ENCODE measurements at places on chromosomes 7 and 10.
A peak's percentile ranks its signal among the peaks of the same experiment; 100 is the strongest.

DNA sequence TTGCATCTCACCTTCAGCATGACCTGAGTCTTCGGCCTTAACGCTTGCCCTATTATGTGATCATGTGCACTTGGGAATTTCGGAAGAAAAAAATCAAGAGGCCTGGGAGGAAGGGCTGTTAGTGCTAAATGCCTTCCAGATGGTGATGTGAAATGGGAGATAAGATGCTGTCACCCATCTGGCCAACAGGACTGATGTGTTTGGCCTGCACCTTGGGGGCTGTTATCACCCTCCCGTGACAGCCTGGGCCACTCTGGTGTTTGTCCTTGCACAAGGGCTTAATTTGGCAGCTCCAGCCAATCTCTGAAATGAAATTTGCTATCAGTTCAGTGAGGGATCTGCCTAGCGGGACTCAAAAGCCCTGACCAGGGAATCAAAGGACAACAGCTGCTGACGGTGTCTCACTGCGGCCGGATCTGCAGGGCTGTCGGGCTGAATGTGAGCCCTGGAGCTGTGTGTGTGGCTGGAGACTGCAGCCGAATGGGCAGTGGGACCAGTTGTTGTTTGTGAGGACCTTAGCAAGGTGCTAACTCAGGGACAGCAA, 131.4 kb upstream of the BTBD16 start:
- peak; percentile 48 for DNase-seq

DNA sequence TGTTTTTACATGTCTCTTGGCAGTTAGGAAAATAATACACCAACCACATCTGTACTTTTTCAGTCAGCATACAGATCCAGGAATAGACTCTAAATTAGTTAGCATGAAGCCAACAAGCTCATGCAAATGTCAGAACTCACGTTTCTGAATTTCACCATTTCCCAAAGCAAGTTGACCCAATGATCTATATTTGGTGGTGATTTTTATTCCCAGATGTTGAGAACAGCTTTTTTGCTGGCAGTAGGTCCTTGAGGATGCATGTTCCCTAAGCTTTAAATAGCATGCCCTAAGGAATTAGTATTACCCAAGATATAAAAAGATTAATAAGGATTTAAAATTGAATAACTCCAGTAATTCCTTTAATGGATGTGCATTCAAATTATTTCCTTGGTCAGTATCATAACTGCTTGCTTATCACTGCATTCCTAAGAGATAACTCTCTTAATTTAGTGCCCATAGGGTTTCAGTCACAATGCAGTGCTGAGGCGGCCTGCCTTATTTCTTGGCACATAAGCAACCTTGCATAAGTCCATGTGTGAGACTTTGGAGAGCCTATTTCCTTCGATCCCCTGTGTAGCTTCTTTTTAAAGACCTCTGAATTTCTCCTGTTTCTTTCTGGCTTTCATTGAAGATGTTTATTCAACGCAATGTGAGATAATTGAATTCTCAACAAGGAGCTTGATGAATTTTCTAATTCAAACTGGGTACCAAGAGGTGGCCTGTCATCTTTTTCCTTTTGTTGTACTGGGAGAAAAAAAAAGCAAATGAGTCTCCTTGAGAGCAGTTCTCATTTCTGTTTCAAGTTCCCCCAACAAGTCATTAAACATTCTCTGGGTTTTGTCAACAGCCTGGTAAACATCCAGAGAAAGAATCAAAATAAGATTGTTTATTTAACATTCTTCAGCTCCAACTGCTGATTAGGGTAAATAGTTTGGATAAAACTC, 135.3 kb upstream of the MEOX2 start:
- DNase-seq, result peak; percentile 44

GRCh38 chr10:132564690-132565089, 27.1 kb downstream of the INPP5A start:
- DNase-seq, result peak; percentile 18

DNA sequence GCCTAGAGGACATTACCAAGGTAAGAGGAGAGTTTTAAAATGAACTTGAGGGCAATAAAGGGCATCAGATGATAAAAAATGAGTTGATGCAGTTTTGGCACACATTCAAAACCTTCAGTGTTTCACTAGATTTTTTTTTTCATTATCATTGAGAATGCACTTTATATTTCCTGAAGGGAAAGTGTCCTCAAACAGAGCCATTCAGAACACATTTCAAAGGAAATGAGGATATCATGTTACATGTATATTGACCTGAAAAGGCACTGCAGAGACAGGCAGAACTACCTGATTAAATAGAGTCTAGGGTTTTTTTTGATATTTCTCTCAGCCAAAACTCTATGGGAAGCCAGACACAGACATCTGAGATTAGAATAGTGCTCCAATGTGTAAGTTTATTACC, 454.0 kb downstream of the NEBL start:
- no peak for DNase-seq

DNA sequence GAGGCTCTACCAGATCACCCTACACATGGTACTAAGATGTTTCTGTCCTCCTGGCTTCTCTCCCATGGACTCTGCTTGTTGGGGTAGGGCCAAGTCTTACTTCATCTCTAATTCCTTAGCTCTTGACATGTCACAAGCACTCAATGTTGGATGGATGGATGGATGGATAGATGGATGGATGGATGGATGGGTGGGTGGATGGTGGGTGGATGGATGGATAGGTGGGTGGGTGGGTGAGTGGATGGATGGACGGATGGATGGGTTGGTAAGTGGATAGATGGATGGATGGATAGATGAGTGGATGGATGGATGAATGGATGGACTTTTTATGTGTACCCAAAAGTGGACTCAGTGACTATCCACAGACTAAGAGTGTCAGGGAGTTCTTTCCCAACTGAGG, 28.5 kb downstream of the HSPA12A start:
- peak; percentile 10 for DNase-seq

DNA sequence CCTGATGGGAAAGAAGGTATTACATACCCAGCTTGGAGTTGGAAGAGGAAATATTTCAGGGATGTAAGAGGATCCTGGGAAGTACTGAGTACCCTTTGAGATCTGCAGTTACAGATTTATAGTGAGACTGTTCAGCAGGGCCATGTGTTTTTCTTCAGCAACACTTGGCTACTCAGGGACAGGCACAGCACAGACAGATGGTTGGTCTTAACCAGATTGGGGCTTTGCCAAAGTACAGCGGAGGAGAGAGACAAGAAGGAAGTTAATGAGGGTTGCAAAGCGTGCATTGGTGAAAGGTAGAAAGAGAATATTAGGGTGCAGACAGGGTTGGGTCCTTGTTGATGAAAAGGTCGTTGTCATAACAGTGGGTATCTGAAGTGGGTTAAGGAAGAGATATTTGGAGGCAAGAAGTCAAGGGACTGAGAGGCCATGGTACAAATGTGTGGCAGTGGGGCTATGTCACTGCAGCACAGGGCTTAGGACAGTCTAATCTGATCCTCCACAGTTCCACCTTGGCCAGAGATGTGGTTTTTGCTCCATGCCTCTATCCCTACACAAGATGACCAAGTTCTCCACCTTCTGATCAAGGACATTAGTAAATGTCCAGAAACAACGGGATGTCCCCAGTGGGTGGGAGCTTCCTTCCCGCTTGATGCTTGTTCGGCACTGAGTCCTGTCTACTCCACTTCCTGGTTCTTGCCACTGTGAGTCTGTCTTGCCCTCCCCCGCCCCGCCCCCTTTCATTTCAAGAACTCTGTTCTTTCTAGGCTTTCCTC, 18.9 kb upstream of the DNAJC1 start:
- peak; percentile 2 for DNase-seq

DNA sequence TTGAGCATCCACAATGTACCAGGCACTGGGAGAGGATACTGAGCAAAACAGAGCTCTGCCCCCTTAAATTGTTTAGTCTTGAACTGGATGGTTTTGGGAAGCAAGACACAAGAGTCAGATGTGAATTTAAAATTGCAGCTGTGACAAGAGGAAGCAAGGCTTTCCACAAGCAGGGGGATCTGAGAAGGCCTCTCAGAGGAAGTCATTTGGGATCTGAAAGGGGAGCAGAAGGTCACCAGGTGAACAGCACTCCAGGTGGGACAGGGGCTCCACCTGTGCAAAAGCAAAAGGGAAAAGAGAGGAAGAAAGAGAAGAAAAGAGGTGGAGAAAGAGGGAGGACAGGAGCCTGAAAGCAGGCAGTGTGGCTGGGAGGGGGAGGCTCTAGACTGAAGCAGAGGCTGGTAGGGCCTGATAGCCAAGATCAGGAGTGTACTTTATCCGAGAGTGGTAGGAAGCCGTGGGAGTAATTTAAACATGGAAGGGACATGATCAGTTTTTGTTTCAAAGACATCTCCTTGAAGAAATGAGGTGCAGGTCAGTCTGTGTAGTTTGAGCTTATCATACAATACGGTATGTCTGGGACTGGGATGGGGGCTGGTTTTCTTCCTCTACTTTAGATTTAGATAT, 76.1 kb upstream of the DUSP5 start:
- no peak for DNase-seq

DNA sequence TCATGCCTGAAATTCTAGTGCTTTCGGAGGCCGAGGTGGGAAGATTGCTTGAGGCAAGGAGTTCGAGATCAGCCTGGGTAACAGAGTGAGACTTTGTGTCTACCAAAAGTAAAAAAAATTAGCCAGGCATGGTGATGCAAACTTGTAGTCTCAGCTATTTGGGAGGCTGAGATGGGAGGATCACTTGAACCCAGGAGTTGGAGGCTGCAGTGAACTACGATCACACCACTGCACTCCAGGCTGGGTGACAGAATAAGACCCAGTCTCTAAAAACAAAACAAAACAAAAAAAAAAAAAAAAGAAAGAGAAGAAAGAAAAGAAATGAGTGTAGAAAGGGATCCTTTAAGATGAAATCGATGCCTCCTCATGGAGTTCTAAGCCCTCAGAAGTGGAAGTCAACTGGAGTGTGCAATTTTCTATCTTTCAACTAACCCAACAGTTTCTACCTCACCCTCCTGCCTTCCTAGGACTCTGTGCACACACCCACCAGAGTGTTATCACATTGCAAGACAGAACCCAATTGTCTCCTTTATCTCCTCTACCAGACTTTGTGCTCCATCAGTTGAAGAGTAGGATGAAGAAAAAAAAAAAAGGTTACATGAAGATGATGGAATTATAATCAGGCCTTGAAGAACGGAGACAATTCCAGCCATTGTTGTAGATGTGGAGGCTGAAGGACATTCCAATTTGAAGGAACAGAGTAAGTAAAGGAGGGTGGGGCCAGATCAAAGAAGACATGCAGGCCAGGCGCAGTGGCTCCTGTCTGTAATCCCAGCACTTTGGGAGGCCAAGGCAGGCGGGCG, 26.9 kb downstream of the NYAP1 start:
- DNase-seq, result no peak

DNA sequence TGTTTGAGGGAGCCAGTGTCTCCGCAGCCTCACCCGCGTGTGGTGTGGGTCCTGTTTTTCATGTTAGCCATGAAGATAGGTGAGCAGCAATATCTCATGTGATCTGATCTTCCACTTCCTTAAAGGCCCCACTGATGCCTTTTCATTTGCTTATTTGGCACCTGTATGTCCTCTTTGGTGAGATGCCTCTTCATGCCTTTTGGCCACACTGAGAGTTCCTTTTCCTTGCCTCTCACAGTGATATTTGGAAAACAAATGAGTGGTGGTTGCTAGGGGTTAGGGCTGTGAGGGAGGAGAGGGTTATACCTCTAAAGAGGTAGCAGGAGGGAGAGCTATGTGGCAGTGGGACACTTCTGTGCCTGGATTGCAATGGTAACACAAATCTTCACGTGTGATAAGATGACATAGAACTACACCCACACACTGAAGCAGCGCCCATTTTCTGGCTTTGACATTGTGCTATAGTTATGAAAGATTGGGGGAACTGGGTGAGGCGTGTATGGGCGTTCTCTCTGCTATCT, 90.4 kb upstream of the TNS3 start:
- no peak for DNase-seq

GRCh38 chr7:88117325-88117724, 102.5 kb downstream of the SRI start:
- DNase-seq, result no peak

GRCh38 chr7:77447616-77448015, 31.5 kb upstream of the GSAP start:
- DNase-seq, result peak; percentile 26

Data from EH (cell line).